ENCODE measurements at places on chromosomes 16 and 17. TPM values are rescaled to one million over a fixed set of nuclear protein-coding genes. Genes with fewer than 3 reads are reported as not detected.

The TPSD1 gene
- total RNA-seq = 0.61 TPM

The PYDC1 gene
- total RNA-seq = not detected

The KRTAP9-2 gene
- not detected for total RNA-seq

The CES3 gene
- 2.6 TPM for total RNA-seq

The RGS11 gene
- 14.0 TPM for total RNA-seq

The PPY gene
- 7.2 TPM for total RNA-seq

The KIF19 gene
- total RNA-seq = 1.0 TPM

The OSGIN1 gene
- 3.7 TPM for total RNA-seq

The ZNF830 gene
- 5.5 TPM for total RNA-seq

The SARM1 gene
- total RNA-seq = 19.6 TPM

The FNDC8 gene
- total RNA-seq = not detected

The SDR42E2 gene
- not detected for total RNA-seq

The SP6 gene
- 0.20 TPM for total RNA-seq

The DCUN1D3 gene
- total RNA-seq = 7.1 TPM

The AXIN2 gene
- 3.1 TPM for total RNA-seq

Measured in pancreas (tissue), 10 donors.